ENCODE measurements at places on chromosomes 4 and X.

DNA sequence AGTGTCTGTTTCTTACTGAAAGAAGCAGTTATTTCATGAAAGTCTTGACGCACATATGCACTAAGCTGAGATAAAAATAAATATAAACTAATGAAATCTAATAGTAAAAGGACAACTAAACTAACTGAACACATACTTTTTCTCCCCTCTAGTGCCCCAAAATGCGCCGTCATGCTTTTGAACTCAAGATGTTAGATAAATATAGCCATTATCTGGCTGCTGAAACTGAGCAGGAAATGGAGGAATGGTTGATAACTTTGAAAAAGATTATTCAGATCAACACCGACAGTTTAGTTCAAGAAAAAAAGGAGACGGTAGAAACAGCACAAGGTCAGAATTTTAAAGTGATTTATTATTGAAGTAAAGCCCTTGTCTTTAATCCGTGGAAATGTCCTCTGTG, 70.2 kb downstream of the DOCK11 start:
- DNase-seq: no peak

DNA sequence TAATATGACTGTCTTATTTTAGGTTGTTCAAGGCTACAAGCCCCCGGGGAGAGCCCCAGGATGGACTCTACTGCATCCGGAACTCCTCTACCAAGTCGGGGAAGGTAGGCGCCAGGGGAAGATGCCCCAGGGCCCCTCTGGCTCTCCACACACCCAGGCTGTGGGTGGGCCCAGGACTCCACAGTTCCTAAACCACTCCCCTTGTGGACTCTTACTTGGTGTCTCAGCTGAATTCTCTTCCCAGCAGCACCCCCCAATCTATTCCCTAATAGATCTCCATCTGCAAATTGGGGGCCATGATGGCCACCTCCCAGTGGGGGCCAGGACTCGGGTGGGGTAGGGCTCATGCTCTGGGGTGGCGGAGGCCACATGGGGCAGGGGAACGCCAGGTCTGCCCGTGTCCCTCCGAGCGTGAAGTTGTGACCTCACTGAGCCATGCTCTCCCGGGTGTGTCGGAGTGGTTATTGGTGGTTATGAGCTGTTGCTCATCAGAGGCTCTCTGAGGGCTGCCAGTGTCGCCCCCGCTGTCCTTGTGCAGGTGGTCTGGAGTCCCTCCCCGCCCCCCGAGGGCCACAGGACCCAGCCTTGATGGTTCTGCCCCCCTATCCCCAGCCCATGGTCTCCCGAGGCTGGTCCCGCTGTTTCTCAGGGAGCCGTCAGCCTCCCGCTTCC, 11.2 kb upstream of the ADD1 start:
- DNase-seq: no peak

DNA sequence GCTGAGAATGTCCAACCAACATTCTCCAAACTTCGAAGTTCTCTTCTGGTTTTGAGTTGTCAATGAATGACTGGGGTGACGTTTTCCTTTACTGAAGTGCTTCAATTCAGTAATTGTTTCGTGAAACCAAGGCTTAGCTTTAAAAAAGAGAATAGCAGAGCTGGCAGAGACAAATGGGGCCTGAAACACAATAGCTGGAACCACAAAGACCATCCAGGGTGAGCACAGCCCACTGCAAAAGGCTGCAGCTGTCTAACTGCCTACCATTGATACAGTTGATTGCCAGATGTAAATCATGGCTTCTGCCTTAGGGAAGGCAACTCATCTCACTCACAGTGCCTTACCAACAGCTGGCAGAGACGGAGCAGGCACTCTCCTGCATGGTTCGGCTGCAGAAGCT, 78.7 kb upstream of the ZNF518B start:
- DNase-seq: no peak

GRCh38 chr4:76781698-76782595, 116.0 kb downstream of the SOWAHB start:
- no peak for DNase-seq

GRCh38 chr4:53844551-53844950, 219.9 kb downstream of the CHIC2 start:
- no peak for DNase-seq

DNA sequence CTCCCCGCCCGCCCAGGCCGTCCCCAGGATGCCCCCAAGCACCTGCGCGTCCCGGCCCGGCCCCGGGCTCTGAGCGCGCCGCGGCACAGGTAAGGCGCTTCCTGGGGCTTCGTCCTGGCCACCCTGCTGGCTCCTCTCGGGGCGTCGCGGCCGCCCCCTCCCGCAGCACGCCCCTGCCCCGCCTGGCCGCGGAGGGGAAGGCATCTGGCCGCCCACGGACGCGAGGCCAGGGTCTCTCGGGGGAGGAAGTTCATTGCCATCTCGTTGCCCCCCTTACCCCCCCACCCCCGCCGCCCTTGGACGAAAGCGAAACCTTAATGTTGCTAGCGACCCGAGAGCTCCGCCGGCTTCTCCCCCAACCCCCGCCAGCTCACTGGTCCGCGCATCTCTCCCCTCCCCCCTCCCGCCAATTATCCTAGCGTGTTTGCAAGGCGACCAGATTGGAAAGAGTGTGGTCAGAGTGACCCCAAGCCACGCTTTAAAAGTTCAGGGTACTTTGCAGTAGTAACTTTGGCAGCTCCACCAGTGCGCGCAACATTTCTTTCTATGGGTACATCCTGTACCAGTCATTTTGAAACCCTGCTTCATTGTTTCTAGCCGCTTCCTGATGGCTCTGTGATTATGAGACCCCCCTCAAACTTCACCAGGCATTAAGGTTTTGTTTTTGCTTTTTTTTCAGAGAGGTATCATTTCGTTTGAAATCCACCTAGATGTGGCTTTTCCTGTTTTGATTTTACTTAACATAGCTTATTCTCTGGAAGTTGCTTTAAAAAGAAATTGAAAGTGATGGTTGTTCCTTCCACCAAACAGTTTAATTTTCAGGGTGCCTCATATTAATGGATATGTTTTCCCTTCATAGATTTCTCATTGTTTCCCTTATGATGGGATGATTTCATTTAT, 626 bp downstream of the TBC1D1 start:
- peak; percentile 49 for DNase-seq

- DNase-seq: no peak
These were observed 8.6 kb downstream of the TCEAL7 start for GRCh38 chrX:103338663-103339062.

DNA sequence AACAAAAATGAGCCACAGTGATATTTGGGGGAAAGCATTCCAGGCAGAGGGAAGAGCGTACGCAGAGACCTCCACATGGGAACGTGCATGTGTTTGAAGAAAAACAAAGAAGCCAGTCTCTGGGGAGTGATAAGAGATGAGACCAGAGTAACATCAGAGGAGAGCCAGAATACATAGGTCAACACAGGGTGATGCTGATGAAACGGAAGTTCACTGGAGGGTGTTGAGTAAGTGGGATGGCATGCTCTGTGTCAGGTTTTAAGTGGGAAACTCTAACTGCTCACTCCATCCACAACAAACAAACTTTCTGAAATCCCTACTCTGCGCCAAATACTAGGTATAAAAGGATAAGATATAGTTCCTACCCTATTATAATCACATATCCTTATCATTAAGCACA, 110.0 kb downstream of the ARHGAP6 start:
- no peak for DNase-seq

- DNase-seq: no peak
These were observed 478.4 kb downstream of the BCOR start for GRCh38 chrX:39619182-39620009.

GRCh38 chrX:30065226-30065625, 150.1 kb upstream of the MAGEB2 start:
- no peak for DNase-seq

GRCh38 chr4:26108054-26108453, 194.0 kb downstream of the SMIM20 start:
- no peak for DNase-seq

DNA sequence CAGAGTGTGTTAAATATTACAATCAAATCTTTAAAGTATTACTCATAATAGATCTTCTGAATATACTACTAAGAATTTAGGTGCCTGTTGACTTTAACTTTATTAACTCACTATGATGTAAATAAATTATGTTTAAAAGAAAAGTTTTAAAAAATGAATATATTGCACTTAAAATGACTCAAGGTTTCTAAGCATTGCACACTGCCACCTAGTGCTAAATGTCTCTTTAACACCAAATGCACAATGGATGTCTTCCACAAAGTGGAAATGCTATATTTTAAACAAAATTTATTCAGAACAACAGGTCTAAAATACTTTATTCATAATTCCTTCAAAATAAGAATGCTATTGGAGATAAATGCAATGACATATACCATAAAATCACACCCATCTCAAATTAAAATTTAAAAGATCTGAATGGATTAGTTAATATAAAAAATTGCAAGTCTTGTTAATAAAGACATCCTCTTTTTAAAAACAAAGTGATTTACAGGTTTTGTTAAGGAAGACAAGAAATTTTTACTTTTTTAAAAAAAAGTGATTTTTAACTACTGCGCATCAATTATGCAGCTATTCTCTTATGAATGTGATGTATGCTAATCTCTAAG, 5.5 kb downstream of the INPP4B start:
- DNase-seq: no peak

Measured in stimulated activated CD8-positive, alpha-beta memory T cell treated with anti-CD3 and anti-CD28 coated beads, Interleukin-15, amount 100 ng/mL, for 48 hours (primary cell).